ENCODE measurements at places on chromosomes 6 and 20.

DNA sequence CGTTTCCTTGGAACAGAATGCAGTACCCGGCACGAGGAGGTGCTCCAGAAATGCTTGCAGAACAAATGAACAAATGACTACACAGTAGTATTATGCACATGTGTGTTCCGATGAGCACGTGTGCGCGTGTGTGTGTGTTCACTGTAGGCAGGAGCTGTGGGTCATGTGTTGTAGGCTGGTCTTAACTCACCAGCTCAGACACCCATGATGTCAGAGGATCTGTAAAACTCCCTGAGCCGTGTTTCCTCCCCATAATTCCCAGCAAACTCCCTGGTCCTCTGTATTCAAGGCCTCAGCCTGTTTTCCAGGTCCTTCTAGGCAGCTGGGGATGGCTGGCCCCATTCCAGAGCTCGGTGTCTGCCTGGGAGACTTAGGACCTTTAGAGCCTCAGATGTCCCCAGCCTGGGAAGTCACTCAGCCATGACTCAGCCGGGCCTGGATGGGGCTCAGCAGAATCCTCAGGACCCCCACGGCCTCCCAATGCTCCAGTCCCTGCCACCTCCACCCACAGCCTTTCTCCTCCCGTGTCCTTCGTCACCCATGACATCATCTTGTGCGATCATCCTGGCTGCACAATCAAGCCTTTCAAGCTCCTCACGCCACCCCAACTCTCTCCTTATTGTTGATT lies 475.0 kb upstream of the SULF2 start:
- DNase-seq, result no peak

DNA sequence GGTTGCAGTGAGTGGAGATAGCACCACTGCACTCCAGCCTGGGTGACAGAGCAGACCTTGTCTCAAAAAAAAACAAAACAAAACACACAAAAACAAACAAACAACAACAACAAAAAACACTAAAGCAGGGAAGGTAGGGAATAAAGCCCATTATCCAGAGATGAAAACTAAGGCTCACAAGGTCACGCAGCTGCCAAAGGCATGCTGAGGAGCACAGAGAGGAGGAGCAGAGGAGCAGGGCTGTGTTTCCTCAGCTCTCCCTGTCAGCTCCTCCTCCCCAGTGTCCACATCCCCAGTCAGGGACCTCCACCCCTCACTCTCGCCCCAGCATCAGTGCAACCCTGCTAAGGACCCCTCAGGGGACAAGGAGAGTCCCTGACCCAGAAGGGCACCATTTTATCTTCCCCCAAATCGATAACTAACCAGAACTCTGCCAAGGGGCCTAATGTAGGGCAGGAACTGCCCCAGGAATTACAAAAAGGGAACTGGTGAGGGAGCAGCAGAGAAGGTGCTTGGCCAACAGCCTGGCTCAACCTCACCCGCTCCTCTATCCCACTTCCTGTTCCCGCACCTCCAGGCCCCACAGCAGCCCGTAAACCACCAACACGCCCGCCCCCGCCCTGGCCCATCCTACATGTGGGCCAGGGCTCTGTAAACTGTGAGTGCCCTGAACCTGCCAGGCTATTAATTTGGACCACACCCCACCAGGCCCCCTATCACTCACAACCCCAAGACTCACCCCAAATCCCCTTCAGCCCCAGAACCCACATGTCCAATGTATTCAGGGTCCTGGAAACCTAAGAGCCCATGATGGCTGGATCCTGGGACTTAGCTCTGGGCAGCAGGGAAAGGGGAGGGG lies 9.0 kb downstream of the TEAD3 start:
- DNase-seq, result no peak

- DNase-seq, result no peak
Observed at GRCh38 chr20:1838556-1839279, 56.5 kb upstream of the SIRPA start.

DNA sequence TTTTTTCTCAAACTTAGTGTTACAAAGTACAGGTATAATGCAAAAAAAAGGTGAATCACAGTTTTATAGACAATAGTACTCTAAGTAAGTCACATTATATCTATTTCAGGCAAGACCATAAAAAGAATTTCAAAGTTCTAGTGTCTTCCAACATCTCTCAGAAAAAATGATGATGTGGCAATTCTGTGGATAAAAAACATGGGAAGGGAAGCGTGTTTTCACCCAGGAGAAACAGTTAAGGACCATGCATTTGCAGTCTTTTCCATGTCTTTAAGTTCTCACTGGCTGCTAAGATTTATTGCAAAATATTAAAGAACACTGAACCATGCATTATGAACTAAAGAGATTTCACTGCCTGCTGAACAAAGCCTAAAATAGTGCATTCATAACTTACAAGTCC lies 1.8 kb downstream of the SSR1 start:
- no peak for DNase-seq

- no peak for DNase-seq
Observed at GRCh38 chr6:146878168-146878951, 279.6 kb downstream of the ADGB start.

GRCh38 chr6:137002505-137002904 lies 42.3 kb downstream of the IL20RA start:
- DNase-seq, result no peak

DNA sequence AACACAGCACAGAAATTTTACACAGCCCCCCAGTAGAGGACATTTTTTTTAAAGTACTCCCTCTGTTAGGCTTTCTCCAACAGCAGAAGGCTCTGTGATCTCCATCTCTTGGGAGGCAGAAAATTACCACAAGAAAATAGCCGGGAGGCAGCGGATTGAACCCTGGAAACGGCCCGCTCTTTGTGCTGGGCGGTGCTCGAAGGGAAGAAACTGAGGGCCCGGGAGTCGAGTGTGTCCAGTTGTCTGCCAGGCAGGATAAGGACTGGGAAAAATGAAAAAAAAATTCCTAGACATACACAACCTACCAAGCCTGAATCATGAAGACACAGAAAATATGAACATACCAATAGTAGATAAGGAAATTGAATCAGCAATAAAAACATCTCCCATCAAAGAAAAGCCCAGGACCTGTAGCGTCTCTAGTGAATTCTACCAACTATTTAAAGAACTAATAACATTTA lies 31.5 kb downstream of the POM121L2 start:
- DNase-seq, result no peak

DNA sequence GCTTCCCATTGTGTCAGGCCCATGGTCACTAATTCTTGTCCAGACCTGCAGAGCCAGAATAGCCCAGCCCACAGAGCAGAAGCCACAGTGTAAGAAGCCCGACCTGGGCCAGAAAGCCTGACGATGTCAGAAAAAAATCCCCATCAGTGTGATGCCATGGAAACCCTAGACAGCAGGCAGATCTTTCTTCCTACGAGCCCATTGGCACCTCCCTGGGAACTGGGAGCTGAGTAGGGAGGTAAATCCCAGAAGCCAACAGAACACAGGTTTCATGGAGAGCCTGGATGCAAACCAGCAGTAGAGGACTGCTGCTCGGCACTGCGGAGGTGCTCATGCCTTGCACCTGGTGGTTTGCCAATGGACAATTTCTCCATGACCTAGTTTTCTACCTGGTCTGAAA lies 82.2 kb upstream of the SLC22A16 start:
- DNase-seq, result no peak

DNA sequence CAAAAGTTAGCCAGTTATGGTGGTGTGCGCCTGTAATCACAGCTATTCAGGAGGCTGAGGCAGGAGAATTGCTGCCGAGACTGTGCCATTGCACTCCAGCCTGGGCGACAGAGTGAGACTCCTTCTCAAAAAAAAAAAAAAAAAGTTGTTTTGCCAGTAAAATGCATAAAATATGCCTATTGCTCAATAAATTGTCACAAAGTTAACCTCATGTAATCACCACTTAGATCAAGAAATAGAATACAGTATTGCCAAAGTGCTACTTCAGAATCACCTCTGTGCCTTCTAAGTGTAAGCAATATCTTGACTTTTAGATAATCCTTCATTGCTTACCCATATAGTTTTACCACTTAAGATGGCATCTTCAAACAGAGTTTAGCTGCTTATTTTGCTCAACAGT lies 80.7 kb downstream of the TRMT11 start:
- no peak for DNase-seq

DNA sequence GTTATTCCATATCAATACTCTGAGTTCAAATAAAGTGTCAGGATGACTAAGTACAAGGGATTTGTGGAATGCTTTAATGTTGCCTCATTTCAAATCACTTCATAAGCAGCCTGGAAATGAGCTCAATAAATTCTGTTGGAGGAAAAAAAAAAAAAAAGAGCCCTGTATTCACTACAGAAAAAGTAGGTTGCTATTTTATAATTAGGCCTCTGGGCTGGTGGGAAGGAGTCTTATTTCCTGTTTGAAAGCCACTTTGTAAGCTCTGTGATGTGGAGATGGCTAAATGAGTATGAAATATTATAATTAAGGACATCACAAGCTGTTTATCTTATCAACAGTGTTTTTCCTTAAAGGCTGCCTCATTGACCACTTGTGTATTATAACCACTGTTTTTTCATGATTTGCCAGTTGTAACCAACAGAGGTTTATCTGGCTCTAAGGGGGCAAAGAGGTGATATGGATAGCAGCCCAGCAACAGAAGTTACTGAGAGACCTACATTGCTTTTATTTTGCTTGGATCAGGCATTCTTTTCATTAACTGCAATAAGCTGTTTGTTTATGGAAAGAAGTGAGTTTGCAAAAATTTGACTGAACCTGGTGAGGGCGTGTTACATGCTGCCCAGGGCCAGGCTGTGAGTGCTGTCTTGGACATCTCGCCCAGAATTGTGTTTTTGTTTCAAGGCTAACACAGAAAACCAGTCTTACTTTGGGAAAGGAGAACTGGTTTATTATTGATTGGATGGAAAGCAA lies 563.3 kb upstream of the MAP3K7 start:
- no peak for DNase-seq

- DNase-seq, result no peak
Observed at GRCh38 chr6:24838081-24838480, 39.4 kb upstream of the ARMH2 start.

DNA sequence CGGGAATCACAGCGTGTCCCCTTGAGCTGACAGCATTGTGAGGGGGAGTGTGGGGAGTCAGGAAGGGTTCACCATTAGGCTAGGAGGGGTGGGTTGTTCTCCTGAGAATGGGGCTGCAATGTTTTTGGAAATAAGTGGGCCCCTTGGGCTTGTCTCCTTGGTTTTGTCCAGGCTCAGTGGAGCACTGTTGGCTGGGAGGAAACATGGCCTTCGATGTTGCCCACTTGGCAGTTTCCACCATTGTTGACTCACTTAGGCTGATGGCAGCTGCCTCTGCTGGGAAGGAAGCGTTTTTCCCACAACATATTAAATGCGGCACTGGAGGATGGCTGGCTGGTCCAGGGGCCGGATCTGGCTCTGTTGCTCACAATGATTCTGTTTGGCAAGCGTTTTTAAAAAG lies 512.1 kb downstream of the QKI start:
- no peak for DNase-seq

DNA sequence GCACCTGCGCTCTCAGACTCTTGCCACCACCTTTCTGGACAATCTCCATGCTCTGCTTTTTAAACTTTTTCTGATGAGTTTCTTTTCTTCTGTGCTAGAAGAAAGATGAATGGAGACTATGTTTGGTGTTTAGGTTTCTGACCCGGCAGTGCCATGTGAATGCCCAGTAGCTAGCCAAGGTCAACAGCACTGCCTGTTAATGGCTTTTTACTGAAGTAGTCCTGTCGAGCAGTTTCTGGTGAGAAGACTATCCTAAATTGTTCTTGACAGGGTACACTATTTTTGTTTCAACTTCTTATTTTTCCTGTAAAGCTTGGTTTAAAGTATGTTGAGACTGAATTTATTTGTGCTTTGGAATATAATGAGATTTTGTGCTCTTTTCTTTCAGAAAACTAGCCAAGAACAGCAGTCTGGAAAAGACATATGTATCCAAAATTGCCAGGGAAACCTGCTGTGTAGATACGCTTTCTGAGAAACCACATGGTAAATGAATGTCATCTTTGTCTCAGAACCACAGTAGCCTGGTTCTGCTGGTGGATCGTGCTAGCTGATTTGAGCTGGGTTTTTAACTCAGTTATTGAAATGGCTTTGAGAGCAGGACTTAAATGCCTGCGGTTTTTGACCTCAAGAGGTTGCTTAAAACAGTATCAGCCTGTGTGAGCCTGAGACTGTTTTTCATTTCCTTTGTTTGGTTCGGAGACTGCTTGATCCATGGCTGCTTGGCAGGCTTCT lies 48.1 kb downstream of the KCNS1 start:
- no peak for DNase-seq

DNA sequence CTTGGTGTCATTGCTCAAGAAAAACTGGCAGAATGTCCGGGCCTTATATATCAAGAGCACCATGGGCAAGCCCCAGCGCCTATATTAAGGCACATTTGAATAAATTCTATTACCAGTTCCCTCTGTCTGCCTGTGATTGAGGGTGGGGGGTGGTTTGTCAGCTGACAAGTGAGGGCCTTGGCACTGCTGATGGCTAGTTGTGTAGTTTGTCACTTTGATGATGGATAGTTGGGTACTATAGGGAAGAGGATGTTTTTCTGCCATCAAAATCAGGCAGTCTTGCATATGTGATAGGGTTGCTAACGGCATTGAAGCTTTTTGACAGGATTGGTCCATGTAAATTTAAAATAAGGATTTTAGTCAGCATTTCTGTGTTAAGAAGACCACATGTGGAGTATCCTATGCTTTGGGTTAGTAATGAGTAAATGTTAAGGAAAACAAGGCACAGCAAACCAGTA lies 2.5 kb downstream of the RPL10A start:
- no peak for DNase-seq

DNA sequence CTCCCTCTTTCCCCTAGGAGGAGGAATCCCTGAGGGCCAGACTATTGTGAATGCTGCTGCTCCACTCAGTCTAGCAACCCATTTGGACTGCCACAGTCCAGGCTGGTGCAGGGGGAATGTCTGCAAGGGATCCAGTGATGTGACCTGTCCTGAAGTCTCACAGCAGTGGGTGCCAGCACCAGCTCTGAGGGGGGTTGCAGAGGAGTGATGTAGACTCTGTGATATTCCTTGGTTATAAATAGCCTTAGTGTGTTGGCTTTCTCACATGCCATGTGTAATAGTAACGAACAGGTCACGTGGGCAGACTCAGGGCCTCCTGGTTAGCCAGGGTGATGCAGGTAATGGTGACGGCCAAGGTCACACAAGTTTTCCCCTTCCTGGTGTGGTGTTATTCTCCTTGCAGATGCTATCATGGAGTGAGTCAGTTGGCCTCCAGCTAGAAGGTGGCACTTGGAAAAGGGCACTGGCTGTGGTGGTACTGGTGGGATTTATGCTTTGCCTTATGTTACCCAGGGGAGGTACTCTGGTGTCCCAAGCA lies 404.4 kb downstream of the UTRN start:
- DNase-seq, result no peak

GRCh38 chr6:317448-318144 lies 25.3 kb downstream of the DUSP22 start:
- no peak for DNase-seq

Data from left renal pelvis (tissue), 4 donors.